PC-9 (cell line): ENCODE measurements at places on chromosomes 2 and 18. TPM values are rescaled to one million over a fixed set of nuclear protein-coding genes. Genes with fewer than 3 reads are reported as not detected.

The IL36B gene
- not detected in 2 replicates for total RNA-seq

The CIB4 gene
- not detected in 2 replicates for total RNA-seq

The DCTN1 gene
- 130 and 147 TPM in 2 replicates for total RNA-seq

The ABCG8 gene
- not detected in 2 replicates for total RNA-seq

The C2orf80 gene
- total RNA-seq, result not detected in 2 replicates

The RNF138 gene
- 21.5 and 24.1 TPM in 2 replicates for total RNA-seq

The SERPINB11 gene
- not detected in 2 replicates for total RNA-seq

The CAPG gene
- total RNA-seq, result 417 and 428 TPM in 2 replicates
